Left forelimb (tissue), 1 donor: ENCODE measurements at places on chromosomes 6 and 20.
A peak's percentile ranks its signal among the peaks of the same experiment; 100 is the strongest.

DNA sequence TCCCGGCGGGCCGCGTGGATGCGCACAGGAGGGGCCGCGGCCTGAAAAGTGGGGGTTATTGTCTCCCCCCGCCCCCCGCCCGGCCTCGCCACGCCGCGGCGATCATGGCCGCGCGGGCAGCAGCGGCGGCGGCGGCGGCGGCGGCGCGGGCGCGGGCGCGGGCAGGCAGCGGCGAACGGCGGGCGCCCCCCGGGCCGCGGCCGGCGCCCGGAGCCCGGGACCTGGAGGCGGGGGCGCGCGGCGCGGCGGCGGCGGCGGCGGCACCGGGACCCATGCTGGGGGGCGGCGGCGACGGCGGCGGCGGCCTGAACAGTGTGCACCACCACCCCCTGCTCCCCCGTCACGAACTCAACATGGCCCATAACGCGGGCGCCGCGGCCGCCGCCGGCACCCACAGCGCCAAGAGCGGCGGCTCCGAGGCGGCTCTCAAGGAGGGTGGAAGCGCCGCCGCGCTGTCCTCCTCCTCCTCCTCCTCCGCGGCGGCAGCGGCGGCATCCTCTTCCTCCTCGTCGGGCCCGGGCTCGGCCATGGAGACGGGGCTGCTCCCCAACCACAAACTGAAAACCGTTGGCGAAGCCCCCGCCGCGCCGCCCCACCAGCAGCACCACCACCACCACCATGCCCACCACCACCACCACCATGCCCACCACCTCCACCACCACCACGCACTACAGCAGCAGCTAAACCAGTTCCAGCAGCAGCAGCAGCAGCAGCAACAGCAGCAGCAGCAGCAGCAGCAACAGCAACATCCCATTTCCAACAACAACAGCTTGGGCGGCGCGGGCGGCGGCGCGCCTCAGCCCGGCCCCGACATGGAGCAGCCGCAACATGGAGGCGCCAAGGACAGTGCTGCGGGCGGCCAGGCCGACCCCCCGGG is 637 bp downstream of the ARID1B start:
- DNase-seq: peak; percentile 86

DNA sequence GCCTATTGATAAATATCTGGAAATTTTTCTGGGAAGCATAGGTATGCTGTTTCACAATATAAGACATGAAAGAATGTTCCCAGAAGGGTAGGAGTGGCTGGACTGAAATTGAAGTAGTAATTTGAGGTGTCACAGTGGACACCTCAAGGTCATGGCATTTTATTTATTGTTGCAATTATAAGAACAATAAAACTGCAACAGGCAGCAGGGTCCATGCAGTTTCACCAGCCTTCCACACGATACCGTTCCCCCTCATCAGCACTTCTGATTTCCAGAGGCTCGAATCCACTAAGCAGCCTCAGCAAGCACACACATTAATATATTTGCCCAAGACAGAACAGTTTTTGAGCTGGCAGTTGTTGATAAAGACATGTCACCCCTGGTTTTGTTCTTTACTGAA is 1037.4 kb downstream of the KIF16B start:
- no peak for DNase-seq

- DNase-seq: peak; percentile 97
Observed at GRCh38 chr20:49187851-49188641, at the start of gene STAU1. STAU1 (minus strand) TSS chr20:49188334; CDS start chr20:49166201, 22,133 bp downstream.

- DNase-seq: no peak
Observed at GRCh38 chr20:23228912-23229311, 121.7 kb upstream of the NXT1 start.

DNA sequence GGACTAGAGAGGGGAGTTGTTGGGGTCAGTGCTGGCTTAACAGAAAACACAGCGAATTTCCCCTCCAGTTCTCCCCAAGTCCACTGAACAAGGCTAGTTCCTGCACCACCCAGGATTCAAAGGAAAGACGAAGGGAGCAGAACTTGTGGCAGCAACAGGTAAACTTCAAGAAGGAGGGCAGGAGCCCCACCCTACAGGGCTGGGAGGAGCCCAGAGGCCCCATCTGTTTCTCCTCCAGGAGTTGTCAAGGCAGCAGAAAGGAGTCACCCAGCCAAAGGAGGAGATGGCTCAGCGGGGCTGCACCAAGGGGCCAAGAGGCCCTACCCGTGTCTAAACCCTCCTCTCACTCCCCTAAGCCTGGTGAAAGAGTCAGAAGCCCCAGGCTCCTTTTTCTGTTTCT is 1.7 kb downstream of the SAPCD1 start:
- no peak for DNase-seq

GRCh38 chr6:113786168-113786567 is 71.0 kb upstream of the MARCKS start:
- no peak for DNase-seq

- peak; percentile 73 for DNase-seq
Observed at GRCh38 chr20:36030149-36030548, 61.8 kb downstream of the CNBD2 start.

- DNase-seq: no peak
Observed at GRCh38 chr6:162706232-162706631, 21.3 kb downstream of the PRKN start.

- no peak for DNase-seq
Observed at GRCh38 chr6:110746680-110747079, 68.6 kb downstream of the CDK19 start.

GRCh38 chr6:34027939-34028441 is 117.9 kb downstream of the GRM4 start:
- no peak for DNase-seq

- DNase-seq: no peak
Observed at GRCh38 chr6:80508885-80509630, 402.6 kb downstream of the BCKDHB start.

DNA sequence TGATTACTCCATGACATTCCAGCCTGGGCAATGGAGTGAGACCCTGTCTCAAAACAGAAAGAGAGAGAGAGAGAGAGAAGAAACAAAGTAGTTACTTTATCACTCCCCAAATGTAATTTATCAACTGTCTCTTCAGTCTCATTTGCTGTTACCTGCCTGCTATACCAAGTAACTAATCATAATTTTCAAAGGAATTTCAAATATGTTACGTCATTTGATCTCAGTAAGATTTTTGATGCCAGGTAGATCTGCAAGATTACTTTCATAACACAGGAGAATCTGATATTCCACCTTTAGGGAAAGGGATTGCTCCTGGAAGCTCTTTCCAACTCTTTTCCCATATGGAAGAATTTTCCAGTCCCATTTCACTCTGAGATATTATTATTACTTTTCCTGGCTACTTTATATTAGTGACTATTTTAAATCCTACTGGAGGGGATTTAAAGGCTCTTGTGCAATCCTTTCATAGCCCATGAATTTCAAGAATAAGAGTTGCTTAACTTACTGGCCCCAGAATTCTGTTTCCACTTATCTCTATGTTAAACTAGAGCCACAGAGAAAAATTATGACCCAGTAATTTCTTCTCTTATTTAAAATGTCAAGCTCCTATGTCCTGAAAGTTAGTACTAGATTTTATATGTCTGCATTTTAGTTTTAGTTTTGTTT is 390.2 kb upstream of the FLRT3 start:
- DNase-seq: no peak

DNA sequence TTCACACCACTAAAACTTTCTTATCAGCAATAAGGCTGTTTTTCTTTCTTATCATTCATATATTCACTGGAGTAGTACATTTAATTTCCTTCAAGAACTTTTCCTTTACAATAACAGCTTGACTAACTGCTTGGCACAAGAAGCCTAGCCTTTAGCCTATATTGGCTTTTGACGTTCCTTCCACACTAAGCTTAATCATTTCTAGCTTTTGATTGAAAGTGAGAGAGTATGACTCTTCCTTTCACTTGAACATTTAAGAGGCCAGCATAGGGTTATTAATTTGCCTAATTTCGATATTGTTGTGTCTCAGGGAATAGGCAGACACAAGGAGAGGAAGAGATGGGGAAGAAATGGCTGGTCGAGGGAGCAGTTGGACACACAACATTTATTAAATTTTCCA is 23.6 kb downstream of the THEMIS start:
- DNase-seq: no peak

DNA sequence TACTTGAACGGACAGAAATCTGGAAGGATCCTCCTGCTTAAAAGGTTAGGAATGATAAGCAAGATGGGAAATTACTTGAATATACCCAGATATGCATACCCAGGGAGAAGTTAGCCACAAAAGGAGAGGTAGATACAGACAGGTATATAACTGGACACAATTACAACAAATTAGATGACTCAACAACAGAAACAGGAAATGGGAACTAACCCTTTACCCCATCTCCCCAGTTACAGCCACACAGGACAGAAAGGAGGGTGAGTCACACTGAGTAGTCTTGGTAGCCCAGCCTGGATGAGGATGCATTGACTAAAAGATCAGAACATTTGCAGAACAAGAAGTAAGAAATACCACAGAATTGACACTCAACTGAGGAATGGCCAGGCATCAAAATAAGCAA is 61.2 kb downstream of the C6orf52 start:
- no peak for DNase-seq

DNA sequence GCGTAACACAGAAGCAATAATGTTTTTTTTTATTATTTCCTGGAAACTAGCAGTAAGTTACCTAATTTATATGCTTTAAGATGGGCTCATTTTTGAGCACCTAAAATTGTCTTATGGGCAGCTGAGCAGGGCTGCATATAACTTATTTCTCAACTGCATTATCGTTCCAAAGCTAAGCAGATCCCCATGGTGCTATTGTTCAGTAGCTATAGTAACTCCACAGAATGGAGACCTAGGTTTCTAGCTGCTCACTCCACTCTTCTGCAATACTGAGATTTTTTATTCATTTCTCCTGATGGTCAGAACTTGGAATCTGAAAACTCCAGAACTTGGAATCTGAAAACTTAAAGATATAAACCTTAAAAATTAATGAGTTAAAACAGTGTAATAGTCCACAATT is 18.7 kb downstream of the CRISP1 start:
- no peak for DNase-seq

DNA sequence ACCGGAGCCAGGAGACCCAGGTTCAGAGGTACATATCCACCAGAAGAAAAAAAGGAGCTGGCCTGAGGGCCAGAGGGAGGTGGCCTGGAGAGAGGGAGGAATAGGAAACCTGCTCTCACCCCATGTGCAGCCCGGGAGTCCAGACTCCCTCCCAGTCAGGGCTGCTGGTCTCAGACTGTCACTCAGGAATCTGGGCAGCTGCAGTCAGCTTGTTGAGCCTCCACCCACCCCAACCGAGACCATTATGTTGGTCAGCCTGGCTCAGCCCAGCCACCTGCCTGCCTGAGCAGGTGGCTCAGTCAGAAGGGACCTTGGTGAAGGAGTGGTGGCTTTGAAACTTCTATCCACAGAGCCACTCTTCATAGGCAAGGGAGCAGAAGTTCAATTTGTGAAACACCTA is 53.3 kb upstream of the EPB41L1 start:
- no peak for DNase-seq

- no peak for DNase-seq
Observed at GRCh38 chr6:136889271-136890193, 32.6 kb upstream of the SLC35D3 start.

GRCh38 chr20:6651561-6651960 is 115.9 kb upstream of the BMP2 start:
- DNase-seq: no peak

DNA sequence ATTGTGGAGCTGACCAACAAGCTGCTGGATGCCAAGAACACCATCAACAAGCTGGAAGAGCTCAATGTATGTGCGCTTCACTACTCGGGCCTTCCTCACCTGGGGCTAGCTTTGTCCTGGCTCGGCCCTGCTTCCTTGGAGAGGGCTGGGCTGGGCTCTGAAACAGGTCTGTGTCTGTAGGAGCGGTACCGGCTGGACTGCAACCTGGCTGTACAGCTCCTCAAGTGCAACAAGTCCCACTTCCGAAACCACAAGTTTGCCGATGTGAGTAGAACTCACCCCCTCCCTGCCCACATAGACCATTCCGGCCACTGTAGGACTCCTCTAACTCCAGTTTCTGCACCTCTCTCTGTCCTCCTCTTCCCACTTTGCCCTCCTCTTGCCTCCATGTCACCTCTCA is 6.7 kb downstream of the LRRC73 start:
- DNase-seq: no peak

GRCh38 chr6:168376120-168376519 is 56.5 kb upstream of the DACT2 start:
- no peak for DNase-seq

GRCh38 chr6:154039231-154039842 is at the start of gene OPRM1:
OPRM1 (plus strand) TSS chr6:154039240; CDS start chr6:154039545, 305 bp downstream.
- peak; percentile 79 for DNase-seq

DNA sequence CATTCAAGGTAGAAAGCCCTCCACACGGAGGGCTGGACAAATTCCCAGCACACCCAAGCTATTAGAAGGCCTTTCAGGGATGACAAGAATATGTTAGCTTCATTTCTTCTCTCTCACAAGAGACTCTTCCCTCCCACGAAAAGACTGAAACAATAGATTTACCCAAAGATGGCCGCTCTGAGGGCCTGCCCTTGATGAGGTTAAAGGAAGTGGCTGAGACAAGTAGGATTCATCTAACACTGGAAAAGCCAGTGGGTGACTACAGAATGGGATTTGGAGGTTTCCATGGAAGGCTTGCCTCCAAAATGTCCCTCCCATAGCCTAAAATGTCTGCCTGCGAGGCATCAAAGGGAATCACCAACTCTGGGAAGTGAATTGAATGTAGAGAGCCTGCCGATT is 277.6 kb downstream of the CLIC5 start:
- no peak for DNase-seq

DNA sequence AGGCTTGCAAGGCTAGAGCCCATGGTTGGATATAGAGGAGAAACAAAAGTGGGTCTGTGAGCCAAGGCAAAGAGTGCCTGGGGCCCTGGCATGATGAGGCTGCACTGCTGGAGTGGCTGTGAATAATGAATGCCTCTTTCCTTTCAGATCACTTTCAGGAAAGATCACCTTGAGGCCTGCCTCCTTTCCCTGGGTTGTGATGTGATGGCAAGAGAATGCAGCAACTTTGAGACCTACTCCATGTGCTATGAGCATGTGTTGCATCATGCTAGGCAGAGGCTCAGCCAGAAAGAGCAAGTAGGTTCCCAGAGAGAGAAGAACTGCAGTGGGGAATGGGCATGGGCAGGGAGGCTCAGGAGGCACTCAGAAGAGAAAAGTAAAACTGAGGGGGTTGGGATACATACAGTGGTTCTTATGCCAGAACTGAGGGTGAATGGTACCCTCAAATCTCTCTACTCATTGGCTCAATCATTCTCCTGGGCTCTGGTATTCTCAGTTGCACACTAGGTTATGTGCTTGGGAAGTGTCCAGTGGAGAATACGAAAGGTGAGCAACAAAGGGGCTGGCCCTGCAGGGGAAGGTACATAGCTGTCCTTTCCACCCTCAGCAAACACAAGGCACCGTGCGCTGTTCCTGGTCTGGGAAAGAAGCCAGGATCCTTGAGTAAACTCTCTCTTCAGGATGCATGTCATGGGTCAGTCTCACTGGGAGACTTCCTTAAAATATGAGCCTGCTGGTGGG is 45.9 kb downstream of the CD164 start:
- no peak for DNase-seq
